ENCODE measurements at places on chromosomes 7 and 10.

GRCh38 chr7:11228515-11228914, 254.8 kb downstream of the PHF14 start:
- DNase-seq, result no peak

DNA sequence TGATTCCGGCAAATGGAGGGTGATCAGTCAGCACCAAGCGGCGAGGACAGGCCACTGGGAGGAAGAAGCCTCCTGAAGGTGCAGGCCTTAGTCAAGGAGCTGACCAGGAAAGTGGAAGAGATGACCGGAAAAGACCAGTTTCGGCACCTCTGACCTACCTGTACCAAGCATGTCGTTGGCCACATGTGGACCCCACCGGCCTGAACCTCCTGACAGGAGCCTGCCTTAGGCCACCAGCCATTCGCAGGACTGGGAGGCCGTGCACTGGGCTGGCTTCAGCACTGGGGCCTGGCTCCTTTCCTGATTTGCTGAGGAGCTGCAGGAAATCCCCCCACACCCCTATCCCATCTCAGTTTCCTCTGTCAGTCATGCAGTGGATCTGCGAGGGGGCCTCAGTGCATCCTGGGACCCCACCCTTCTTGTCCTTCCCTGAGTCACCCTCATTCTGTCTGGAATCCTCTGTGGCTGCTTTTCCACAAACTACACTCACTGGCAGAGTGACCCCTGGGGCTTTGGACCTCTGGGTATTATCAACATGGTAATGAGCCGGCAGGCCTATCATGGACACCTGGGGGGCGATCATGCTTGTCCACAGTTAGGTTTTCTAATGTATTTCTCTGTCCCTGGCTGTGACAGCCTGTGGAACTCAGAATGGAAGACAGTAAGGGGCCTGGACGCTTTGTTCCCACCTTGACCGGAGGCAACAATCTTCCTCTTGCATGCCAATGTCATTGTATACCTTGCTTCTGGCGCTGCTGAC, 33.0 kb downstream of the RAMP3 start:
- DNase-seq, result no peak

DNA sequence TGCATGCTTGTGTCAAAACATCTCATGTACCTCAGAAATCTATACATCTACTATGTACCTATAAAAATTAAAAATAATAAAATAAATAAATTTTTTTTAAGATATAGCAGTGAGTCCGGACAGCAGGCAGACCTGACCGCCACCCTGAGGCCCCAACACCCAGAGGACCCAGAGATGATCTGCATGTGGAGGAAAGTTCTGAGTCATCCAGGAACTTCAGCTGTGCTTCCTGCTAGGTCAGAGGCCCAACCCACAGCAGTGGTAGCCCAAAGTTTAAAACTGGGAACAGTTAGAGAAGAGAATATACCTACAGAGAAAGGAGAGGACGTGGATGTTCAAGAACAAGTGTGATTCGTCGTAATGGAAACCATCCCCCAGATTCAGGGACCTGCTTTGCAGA, 683.7 kb upstream of the NRP1 start:
- DNase-seq, result no peak

DNA sequence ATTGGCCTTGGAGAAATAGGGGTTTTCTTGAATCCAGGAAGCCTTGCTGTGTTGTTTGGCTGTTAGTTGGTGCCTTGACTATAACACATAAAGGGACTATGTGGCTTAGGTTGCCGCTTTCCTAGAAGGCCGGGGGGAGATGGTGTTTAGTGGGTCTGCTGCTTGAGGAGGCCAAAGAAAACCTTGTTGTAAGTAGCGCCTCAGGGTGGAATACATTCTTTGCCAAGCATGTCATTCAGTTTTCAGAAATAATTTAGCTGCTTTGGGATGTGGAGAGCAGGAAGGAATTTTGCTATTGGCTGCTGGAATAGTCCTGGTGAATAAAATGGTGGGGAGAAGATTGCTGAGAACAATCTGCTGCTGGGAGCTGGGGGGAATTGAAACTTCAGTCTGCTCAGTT, 132.9 kb upstream of the WNT16 start:
- no peak for DNase-seq

GRCh38 chr10:104614245-104614831, 26.8 kb upstream of the SORCS3 start:
- no peak for DNase-seq

DNA sequence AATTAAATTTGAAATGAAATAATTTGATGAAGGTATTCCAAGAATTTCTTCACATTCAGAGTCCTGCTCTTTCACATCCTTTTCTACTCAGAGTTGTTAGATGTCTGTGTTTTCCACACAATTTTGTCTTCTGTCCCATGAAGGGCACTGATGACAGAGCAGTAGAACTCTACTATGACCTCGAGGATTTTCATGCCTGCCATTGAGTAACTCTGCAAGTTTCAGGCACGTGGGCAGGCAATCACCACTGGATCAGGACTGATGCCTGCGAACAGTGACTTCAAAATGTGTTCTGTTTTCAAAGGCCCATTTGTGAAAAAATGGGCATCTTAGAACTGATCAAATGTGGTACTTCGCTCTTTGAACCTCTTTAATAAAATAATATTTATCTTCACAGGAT, 91.1 kb downstream of the CDK6 start:
- no peak for DNase-seq

- DNase-seq, result no peak
Measured at GRCh38 chr7:96174812-96175211, 147.1 kb downstream of the SLC25A13 start.

GRCh38 chr10:126252884-126253610, 135.2 kb downstream of the ADAM12 start:
- DNase-seq, result no peak

GRCh38 chr7:137853053-137853452, 6.3 kb upstream of the DGKI start:
- no peak for DNase-seq

- no peak for DNase-seq
Measured at GRCh38 chr10:72851509-72851908, 42.0 kb upstream of the OIT3 start.

- no peak for DNase-seq
Measured at GRCh38 chr7:9796241-9796640, 1177.4 kb upstream of the PHF14 start.

DNA sequence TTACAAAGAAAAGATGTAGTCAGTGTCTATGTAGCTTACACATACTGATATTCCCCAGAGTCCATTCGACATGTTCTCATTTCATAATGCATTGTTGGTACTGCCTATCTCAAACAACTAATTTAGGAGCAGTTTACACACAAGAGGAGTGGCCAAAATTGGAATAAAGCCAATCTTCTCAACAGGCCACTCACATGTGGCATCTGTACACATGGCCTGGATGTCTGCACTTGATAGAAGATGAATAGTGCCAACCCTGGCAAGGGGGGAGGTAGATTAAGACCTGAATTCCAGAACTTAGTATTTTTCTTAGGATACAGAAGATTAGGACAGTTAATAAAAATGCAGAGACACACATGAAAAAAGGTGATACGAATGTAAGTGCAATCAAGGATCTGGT, 125.3 kb upstream of the STARD3NL start:
- no peak for DNase-seq

- no peak for DNase-seq
Measured at GRCh38 chr10:133355266-133355665, 2.6 kb downstream of the FUOM start.

GRCh38 chr10:70702190-70702763, 30.0 kb downstream of the ADAMTS14 start:
- no peak for DNase-seq

DNA sequence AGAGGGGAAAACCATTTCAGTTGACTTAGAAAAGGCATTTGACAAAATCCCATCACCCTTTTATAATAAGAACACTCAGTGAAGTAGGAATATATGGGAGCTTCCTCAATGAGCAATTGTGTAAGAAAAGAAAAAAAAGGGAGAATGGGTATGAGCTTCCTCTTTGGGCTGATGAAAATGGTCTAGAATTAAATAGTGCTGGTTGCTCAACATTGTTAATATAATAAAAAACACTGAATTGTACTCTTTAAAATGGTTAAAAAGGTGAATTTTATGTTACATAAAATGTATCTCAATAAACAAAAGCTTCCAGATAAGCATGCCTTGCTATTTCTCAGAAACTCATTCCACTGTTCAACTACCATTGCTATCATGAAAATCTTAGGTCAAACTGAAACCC, 40.6 kb downstream of the LRRC17 start:
- DNase-seq, result no peak

DNA sequence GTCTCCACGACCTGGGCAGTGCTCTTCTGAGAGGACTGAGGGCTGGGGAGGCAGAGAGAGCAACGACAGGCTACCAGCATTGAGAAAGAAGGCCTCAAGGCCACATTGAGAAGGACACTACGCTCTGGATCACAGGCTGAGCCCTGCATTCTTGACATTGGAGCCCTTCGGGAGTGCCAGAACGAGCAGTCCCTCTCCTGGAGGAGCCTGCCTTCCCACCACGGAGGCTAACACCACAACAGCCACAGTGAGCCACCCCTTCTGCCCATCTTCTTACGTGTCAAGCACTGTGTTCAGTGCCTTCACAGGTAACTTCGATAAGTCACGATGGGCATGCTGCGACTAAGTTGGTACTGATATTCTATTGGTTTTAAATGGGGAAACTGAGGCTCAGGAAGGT, 267.8 kb downstream of the RPS24 start:
- DNase-seq, result no peak

- DNase-seq, result no peak
Measured at GRCh38 chr10:70669015-70669414, 3.3 kb upstream of the ADAMTS14 start.

Data from GOT3 (cell line).